ENCODE measurements at places on chromosomes 5 and 9.
A peak's percentile ranks its signal among the peaks of the same experiment; 100 is the strongest.

- no peak for DNase-seq
Observed at GRCh38 chr5:146592352-146592751, 76.4 kb upstream of the GPR151 start.

DNA sequence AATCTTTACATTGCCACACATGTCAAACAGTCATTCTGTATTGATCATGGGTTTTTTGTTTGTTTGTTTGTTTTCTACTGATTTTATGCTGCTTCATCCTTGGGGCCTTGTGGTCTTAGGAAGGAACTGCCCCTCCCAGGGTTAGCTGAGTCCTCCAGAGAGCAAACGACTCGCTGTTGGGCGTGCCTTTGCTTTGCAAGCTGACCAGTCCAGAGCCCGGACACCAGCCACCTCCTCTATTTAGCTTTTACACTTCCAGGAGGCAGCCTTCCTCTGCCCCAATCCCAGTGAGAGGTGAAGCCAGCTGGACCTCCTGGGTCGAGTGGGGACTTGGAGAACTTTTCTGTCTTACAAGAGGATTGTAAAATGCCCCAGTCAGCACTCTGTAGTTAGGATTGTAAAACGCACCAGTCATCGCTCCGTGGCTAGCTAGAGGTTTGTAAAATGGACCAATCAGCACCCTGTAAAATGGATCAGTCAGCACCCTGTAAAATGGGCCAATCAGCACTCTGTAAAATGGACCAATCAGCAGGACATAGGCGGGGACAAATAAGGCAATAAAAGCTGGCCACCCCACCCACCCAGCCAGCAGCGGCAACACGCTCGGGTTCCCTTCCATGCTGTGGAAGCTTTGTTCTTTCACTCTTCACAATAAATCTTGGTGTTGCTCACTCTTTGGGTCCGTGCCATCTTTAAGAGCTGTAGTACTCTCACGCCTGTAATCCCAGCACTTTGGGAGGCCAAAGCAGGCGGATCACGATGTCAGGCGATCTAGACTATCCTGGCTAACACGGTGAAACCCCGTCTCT, 154.4 kb downstream of the ERCC6L2 start:
- DNase-seq = no peak

- no peak for DNase-seq
Observed at GRCh38 chr9:109118808-109119438, 824 bp downstream of the TMEM245 start.

DNA sequence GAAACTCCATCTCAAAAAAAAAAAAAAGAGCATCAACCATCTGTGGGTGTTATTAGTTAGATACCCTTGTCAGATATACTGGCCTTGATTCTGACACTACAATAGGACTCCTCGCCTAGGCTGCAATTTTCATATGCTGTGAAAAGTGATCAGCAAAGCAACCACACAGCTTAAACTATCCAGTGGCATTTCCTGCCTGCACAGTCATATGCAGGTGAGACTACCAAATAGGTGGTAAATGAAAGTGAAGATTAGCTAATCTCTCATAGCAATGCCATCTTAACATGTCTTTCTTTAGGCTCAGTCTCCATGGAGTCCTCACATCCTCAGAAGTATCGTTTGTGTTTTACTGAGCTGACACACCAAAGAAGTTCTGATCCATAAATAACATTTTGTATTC, 40.8 kb downstream of the GRAMD2B start:
- no peak for DNase-seq

- DNase-seq = peak; percentile 66
Observed at GRCh38 chr9:137320555-137321384, 18.7 kb upstream of the NRARP start.

DNA sequence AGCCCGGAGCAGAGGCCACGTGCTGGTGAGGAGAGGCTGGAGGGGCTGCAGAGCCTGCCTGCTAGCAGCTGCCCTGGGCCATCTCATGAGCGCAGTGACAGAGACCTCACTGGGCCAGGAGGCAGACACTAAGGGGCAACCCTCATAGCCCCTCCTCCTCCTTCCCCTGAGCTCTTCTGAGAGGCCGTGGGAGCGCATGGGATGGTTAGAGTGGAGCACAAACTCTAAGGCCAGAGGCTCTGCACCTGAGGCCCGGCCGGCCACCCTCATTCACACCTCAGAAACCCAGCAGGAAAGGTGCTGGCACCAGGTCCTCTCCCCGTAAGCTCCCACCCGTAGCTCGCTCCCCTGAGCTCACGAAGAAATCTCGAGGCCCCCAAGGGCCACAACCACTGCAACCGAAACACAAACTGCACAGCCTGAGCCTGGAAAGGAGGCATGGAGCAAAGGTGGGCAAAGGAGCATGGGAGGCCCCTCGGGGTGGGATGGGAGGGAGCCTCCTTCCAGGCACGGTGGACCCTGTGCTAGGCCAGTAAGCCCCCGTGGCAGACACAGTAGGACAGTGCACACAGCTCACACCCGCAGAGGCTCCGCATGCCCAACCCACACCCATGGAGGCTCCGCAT, 17.7 kb downstream of the CAMSAP1 start:
- no peak for DNase-seq

GRCh38 chr5:148760945-148761638, 65.3 kb upstream of the ADRB2 start:
- no peak for DNase-seq

GRCh38 chr5:149407323-149408251, 28.5 kb upstream of the IL17B start:
- DNase-seq = no peak

GRCh38 chr5:157130925-157131324, 11.7 kb downstream of the MED7 start:
- DNase-seq = no peak

GRCh38 chr5:163330723-163331668, 106.4 kb upstream of the CCNG1 start:
- no peak for DNase-seq

- DNase-seq = no peak
Observed at GRCh38 chr9:93776873-93777272, 178.3 kb downstream of the BARX1 start.

- DNase-seq = peak; percentile 64
Observed at GRCh38 chr9:133710661-133711427, 27.3 kb downstream of the SARDH start.

DNA sequence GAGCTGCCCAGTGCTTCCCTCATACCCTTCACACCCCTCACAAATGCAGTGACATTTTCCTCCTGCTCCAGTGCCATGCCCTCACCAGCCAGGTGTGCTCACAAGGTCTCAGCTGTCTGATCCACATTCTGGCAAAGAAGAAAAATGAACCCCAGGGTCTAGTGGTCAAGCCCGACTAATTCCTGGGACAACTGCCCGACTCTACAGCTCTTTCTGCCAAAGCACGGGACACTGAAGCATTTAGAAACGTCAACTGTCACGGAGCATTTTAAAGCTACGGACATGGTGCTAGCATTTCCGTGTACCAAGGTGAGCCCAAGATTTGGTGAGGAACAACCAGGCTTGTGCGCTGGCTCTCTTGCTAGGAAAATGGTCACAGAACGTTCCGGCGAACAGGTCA, 56.8 kb upstream of the PHYKPL start:
- no peak for DNase-seq

- DNase-seq = no peak
Observed at GRCh38 chr9:120689860-120690259, 24.4 kb downstream of the MEGF9 start.

GRCh38 chr5:117182104-117182503, 607.5 kb upstream of the SEMA6A start:
- no peak for DNase-seq

- DNase-seq = no peak
Observed at GRCh38 chr5:150781706-150782614, 3.4 kb downstream of the SMIM3 start.

GRCh38 chr5:4570047-4570995, 569.8 kb upstream of the ADAMTS16 start:
- DNase-seq = no peak

- no peak for DNase-seq
Observed at GRCh38 chr5:1669276-1670155, 130.1 kb downstream of the MRPL36 start.

- DNase-seq = no peak
Observed at GRCh38 chr9:24590432-24590831, 44.7 kb upstream of the IZUMO3 start.

- DNase-seq = peak; percentile 66
Observed at GRCh38 chr5:36373527-36374086, 71.9 kb upstream of the RANBP3L start.

GRCh38 chr5:175709276-175709781, 51.5 kb downstream of the HRH2 start:
- peak; percentile 57 for DNase-seq

DNA sequence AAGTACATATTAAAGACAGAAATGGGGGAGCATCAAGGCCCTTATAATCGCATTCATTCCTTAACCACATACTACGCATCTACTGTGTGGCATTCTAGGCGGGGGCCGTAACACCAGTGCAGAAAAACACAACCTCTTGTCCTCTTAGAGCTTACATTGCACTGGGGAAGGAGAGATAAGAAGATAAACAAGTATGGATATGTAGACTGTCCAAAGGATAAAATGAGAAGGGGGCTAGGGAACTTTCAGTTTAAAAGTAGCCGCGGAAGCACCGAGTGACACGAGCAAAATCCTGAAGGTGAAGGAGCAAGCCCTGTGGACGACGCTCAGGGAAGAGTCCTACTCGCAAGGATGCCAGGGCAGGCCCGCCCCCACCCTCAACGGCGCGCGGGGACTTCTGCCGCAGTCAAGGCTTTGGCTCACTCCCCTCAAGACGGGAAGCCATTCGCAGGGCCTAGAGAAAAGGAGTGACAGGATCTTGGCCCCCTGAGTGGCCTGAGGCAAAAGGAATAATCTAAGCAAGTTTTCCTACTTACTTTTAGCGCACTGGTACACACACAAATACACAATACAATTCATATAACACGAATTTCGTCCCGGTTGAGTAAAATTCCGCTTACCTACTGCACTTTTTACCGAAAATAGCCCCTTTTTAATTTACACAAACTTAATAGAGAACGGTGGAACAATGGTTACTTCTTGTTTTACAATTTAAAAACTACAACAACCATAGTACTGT, 1.3 kb upstream of the NIPBL start:
- DNase-seq = peak; percentile 81

DNA sequence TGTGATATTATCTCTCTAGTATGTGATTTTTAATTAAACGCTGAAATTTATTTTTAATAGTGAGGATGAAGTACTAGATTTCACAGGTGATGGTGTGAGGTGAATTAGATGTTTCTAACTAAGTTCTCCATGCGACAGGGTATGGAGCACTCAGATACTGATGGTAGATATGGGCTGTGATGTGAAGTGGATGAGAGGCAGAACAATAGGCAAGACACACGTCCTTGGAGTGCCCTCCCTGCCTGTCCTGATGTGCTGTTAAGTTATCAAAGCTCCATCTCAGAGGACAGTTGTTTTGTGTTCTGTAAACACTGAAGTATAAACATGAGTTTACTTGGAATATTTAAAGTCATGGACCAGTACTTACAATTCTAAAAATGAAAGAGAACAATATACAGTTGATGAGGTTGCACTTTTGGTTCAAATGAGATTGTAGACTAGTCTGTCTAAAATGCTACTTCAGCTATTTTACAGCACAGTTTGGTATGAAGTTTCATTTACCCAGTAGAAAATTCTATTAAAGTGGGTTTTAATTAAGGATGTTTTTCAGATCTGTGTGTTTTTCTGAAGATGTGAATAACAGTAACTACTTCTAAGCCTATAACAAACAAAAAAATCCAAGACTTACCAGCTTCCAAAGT, 64.2 kb downstream of the C7 start:
- DNase-seq = no peak

- no peak for DNase-seq
Observed at GRCh38 chr5:149047462-149047861, 15.4 kb downstream of the SH3TC2 start.

GRCh38 chr5:24854350-24854749, 209.6 kb upstream of the CDH10 start:
- DNase-seq = no peak
